Posterior vena cava (tissue), 2 donors: ENCODE measurements at places on chromosomes 5 and 9.

GRCh38 chr5:180208435-180209081, 453 bp downstream of the RASGEF1C start:
- DNase-seq, result no peak

- DNase-seq, result no peak
Measured at GRCh38 chr5:50702615-50703366, 36.4 kb downstream of the PARP8 start.

DNA sequence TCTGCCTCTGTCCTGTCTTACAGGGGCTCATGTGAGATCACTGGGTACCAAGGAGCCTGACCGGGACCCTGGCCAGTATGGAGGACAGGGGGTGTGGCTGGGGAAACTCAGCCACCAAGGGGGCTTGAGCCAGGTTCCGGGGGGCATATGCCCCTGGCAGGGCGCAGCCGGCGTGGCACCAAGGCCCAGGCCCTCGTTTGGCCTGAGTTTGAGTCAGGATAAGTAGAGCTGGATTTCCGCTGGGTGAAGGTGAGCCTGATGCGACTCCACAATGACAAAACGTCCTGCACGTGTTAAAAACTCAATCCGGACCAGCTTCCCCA, 616 bp upstream of the TSPAN17 start:
- DNase-seq, result no peak

DNA sequence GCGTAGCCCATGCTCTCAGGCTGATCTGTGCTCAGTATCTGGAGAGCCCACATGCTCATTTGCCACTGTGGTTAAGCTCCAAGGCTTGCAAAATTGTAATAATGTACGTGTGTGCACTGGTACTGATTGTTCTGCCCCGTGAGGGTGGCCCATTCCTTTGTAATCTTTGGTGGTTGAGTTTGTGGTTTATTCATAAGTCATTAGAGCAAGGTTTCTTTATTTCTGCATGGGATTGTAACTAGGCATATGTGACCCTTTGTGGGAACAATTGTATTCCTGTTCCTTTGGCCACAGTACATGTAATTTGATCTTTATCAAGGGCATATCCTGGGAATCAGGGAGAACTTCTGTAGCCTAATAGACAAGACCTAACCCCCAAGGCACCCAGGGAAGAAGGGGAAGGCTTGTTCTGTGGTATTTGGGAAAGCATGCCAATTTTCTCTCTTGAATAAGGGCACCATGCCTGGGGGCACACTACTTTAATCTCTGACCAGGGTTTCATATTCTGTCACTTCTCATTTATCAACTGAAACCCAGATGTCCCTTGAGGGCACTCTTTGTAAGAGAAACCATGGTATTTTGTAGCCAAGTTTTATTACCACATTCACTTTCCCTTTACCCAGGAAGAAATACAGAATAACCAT, 74.6 kb downstream of the NPR3 start:
- DNase-seq, result no peak

DNA sequence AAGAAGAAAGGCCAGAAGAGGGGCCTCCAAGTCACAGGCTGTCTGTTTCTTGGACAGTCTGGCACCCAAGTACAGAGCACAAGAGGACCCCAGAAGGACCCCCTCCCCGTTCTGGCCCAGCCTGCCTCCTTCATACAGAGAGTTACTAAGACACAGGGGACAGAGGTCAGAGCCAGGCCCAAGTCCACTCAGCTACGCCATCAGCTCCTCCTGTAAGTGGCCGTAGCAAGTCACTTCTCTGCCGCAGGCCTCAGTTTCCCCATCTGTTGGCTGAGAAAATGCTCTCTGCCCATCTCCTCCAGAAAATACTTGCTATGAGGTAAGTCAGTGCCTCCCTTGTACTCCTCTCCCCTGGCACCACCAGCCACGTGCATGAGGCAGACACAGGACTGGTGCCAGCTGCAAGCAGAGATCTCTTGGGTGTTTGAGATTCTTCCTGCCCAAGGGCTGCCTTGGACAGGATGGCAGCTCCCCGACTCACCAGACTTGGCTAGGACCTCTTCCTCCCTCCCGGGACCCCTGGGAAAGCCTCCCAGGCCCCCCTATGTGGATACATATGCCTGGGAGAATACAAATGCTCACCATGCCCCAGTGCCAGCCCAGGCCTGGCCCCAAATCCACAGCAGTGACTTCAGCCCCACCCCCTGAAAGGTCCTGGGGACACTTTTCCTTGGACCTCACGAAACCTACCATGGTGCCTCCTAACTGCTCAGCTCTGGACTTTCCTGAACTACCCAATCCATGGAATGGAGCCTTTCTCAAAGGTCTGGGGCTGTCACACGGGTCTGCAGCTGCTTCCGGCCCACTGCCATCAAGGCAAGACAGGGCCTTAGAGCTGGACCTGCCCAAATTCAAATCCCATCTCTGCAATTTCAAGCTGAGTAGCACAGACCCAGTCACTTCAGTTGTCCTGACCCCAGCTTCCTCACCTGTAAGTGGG, 5.1 kb downstream of the EEIG1 start:
- no peak for DNase-seq

DNA sequence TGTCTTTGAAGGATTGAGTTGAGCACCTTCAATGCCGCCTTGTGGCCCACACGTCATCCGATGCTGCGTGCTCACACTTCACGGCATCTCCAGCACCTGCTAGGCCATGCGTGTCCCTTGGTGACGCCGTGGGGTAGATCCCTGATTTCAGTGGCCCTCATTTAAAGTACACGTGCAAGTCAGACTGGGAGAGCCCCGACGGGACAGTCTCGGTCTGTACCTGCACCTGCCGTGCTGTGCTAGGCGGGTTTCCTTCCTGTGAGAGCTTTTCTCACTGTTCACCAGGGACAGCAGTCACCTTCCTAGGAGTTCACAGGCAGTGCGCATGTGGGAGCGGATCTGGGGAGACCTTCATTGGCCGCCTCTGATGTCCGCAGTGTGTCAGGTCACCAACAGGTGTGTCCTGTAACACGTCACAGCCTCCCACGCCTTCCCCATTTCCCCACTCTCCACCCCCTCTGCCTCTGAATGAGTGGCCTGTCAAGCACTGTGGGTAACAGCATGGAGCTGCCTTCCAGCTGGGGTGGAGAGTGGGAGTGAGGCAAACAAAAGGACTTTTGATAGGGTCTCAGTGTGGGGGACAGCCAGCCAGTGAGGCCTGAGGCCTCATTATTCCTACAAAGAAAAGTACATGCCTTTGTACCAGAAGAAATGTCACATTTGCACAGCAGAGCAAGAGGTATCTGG, 236.4 kb downstream of the FANCC start:
- peak; percentile 48 for DNase-seq

GRCh38 chr9:135014311-135015010, 73.0 kb upstream of the OLFM1 start:
- DNase-seq, result no peak

GRCh38 chr5:149628221-149628620, 46.9 kb downstream of the ARHGEF37 start:
- DNase-seq, result no peak

DNA sequence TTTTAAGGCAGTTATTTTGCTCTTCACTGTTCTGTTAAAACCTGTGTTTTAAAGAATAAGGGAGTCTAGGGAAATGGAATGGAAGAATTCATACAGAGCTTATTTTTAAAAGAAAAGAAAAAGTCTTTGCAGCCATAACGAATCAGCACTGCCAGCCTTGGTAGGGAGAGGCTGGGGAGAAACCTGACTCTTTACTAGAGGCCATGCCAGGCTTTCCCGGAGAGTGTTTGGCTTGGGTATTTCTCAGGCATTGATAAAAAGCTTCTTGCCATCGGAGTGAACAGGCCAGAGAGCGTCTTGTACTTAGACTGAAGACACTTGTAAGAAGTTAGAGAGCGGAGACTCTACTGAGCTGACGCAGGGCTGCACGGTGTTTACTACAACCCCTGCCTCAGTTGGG, 72.7 kb upstream of the NFIL3 start:
- no peak for DNase-seq

DNA sequence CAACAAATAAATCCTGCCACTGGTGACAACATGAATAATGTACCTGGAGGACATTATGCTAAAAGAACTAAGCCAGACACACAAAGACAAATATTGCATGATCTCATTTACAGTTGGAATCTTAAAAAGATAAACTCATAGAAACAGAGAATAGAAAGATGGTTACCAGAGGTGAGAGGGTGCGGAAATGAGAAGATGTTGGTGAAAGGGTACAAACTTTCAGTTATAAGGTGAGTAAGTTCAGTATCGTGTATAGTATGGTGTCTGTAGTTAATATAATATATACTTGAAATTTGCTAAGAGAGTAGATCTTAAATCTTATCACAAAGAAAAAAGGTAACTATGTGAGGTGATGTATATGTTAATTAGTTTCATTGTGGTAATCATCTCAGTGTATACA, 63.3 kb downstream of the PRRC1 start:
- no peak for DNase-seq

GRCh38 chr5:168073311-168073710, 218.1 kb upstream of the WWC1 start:
- no peak for DNase-seq

GRCh38 chr5:139799359-139799758, 3.8 kb downstream of the PSD2 start:
- DNase-seq, result no peak

- no peak for DNase-seq
Measured at GRCh38 chr5:119385136-119385535, 29.3 kb downstream of the TNFAIP8 start.

DNA sequence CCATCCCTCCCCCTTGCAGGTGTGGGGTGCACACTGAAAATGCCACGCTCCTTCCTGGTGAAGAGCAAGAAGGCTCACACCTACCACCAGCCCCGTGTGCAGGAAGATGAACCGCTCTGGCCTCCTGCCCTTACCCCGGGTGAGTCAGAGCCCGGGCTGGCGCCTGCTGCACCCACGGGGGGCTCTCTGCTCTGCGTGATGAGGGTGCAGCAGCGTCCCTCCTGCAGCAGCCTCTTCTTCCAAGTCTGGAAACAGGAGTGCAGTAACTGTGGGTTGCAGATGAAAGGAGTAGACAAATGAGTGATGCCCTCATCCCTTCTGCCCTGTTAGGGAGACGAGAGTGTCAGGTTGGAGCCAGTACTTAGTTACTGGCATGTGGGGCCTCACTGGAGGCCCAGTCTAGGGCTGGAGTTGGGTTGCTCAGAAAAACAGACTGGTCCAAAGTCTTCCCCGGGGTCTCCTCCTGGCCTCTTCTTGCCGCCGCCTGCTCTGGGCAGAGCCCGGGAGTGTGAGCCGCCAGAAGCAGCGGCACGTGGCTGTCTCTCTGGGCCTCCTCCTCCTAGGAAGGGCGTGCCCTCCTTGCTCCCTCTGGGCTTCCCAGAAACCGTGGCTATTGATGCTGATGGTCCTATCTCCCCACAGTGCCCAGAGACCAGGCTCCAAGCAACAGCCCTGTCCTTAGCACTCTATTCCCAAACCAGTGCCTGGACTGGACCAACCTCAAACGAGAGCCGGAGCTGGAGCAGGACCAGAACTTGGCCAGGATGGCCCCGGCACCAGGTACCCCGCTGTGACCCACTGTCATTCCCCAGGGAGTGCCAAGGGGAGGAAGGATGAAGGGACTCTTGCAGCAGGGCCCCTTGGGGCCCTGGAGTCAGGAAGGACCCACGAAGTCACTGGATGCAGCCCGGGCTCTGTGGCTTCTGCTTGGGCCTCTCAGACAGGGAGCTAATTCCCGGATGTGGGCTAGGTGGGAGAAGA, 8.4 kb downstream of the GFI1B start:
- no peak for DNase-seq

- no peak for DNase-seq
Measured at GRCh38 chr5:33227746-33228145, 213.0 kb upstream of the TARS1 start.

GRCh38 chr5:469752-470483, 26.9 kb downstream of the EXOC3 start:
- peak; percentile 54 for DNase-seq

DNA sequence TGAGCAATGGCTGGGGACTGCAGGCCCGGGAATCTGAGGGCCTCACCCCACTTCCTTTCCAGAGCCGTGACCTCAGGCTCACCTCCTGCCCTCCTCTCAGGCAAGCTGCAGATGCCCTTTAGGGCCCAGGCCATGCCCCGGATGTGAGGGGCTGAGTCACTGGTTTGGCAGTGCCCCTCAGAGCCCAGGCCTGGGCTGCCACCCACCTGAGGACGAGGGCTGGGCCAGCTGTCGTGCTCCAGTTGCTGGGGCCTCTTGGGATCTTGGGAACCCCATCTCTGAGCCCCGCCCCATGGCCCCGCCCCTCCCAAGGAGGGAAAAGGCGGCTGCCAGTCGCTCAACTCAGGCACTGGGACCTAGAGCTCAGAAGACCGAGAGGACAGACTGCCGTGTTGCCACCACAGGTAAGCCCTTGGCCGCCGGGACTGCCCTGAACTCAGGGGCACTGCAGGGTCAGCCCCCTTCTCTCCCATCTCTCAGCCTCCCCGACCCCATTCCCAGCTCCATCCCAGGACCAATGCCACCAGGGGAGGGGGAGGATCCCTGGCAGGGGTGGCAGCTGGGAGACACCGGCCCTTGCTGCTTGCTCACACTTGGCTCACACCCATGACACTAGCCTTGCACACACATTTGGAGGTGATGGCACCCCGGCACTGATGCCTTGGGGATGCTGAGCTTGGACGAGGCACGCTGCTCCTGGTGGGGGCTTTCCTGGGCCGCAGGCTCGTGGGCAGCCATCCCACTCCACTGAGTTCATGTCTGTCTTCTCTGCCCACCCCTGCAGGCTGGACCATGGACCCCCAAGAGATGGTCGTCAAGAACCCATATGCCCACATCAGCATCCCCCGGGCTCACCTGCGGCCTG, at the start of gene CYSRT1:
CYSRT1 (plus strand) TSS at position 345 of the 865 bp plus-strand sequence; CDS start at position 793, 448 bp downstream.
- DNase-seq, result no peak

DNA sequence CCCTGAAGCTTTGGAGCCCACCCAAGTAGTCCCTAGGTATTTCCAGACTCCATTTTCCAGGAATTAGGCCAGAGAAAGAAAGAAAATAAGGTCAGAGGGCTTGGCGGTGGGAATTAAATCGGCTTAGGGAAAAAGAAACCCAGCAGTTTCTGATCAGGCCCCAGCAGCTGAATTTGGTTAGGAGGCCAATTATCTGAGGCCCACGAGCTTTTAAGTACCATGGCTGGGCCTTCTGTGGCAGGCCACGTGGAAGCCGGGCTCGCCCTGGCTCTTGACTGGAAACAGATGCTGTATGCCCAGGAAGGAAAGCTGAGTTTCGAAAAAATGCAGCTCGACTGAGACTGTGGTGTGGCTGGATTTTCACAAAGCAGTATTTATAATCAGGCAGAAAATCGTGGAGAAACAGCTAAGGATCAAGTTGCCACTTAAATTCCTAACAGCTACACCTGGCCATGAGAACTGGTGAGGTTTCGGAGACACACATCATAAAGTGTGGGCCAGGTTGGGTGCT, 75.1 kb upstream of the PANK3 start:
- DNase-seq, result peak; percentile 87

- DNase-seq, result peak; percentile 11
Measured at GRCh38 chr5:856531-857425, 6.0 kb upstream of the ZDHHC11 start.

GRCh38 chr9:110130791-110131416, 77.1 kb downstream of the C9orf152 start:
- DNase-seq, result no peak

DNA sequence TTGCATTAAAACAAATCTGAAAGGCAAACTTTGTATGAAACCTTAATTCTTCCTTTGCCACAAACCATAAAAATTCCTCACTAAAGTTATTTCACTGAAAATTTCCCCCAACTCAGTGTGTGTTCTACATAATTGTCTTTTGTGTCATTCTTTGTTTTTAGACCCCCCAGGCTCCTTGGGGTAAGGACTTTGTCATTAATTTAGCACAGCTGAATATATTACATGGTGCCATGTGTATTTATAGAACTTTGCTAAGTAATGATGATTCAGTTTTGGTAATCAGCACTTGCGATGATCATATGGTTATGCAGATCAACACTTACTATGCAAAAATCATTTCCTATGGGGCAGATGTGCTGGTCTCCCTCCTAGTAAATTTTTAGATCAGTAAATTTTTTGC, 712.1 kb upstream of the MEF2C start:
- DNase-seq, result no peak

GRCh38 chr5:170522211-170523141, 18.7 kb downstream of the KCNIP1 start:
- DNase-seq, result no peak
